HEK293T (cell line): ENCODE measurements at places on chromosomes 3 and 15.

- DNase-seq = no peak
These were observed 7.2 kb upstream of the ZNF148 start for GRCh38 chr3:125382298-125382697.

DNA sequence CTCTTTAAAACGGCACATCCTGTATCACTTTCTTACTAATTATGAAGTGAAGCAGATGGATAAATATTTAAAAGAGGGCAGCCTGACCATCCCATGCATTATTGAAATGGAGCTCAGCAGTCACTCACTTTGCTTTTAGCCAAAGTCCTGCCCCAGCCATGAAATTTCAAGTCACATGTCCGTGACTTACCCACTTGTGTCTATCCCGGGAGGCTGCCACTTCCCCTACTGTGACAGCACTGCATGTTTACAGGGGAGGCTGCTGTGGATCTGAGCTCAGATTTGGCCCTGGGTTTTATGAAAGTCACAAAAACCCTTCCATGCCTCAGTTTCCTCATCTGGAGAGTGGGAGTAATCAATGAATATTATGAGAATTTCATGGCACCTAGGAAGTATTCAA, 17.9 kb upstream of the LRRK1 start:
- DNase-seq = no peak

DNA sequence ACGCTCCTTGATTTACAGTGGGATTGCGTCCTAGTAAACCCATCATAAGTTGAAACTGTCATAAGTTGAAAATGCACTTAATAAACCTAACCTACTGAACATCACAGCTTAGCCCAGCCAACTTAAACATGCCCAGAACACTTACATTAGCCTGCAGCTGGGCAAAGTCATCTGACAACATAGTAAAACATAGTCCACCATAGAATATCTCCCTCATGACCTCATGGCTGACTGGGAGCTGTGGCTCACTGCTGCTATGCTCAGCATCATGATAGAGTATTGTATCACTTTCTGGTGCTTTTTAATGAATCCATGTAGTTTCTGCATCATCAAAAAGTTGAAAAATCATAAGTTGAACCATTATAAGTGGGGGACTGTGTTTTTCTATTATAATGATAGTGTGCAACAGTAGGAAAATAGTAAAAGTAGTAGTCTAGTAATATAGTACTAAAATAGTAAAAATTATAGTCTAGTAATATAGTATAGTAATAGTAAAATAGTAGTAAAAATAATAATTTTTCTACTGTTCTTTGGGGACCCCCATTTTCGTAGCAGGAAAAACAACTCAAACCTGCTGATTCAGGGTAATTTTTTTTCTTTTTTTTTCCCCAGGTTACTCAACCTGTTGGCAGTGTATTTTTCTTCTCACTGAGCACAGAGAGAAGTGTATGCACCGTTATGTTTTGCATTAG, 233.5 kb downstream of the MYRIP start:
- DNase-seq = no peak

DNA sequence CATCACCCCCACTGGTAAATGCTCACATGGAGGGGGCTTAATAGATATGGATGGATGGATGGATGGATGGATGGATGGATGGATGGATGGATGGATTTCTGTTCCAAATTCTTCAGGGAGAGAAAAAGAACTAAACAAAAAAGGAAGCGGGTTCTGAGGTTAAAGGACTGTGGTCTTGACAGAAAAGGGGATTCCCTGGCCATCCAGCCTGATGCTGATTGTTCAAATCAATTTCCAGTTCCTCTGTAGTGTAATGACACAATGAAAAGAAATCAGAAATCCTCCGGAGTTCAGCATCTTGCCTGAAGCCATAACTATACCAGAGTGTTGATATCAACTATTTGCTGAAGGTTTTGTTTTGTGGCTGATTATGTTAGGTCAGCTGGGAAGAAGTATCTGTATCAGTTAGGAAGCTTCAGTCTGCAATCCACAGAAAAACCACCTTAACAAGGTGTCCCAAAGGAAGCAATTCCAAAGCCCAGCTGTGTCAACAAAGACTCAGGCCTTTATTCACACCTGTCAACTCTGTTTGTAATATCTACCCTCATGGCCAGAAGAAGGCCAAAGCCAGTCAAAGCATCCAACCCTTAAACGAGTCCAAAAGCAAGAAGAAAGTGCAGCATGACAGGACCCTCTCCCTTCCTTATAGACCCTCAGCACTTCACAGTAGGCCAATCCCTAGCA, 24.5 kb upstream of the RASA2 start:
- no peak for DNase-seq
